ENCODE measurements at places on chromosomes 6 and 20.
A peak's percentile ranks its signal among the peaks of the same experiment; 100 is the strongest.

DNA sequence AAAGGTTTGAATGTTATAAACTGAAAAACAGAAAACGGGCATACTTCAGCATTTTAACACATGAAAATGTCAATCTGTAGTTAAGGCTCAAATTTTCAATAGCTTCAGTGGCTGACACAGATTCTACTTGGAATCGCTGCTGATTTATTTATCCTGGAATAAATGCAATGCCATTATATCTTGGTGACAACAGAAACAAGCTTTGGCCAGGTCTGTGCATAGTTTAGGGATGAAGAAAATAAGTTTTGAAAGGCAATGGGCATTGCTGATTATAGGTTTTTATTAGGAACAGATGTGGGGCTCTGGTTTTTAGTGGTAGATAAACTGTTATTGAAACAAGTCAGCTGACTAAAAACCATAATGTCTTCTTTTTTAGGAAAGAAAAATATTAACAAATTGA lies 96.8 kb upstream of the SOX4 start:
- DNase-seq: no peak

DNA sequence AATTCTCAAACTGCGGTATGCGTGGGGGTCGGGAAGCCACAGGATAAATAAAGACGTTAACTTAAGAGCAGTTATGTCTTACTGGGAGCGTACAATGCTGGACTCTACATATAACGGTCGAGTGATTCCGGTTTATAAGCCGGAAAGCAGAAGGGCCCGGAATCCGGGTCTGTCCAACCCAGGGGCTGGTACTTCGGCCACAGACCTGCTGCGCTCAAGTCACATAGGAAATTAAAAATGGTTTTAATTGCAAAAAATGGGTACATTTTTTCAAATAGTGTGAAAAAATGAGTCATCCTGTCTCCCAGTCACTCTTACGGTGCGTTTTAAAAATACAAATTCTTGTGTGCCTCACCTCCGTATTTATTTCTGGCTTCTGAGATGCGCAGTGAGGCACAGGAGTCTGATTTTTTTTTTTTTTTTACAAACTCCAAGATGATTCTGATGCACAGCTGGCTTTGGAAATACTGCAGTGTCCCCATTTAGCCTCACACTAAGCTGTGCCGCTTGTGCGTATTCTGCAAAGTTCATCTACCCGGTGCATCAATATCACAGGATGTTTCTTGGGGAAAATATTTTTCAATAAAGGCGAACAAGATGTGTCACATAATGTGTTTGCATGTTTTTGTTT lies 1.0 kb downstream of the PCIF1 start:
- DNase-seq: no peak

DNA sequence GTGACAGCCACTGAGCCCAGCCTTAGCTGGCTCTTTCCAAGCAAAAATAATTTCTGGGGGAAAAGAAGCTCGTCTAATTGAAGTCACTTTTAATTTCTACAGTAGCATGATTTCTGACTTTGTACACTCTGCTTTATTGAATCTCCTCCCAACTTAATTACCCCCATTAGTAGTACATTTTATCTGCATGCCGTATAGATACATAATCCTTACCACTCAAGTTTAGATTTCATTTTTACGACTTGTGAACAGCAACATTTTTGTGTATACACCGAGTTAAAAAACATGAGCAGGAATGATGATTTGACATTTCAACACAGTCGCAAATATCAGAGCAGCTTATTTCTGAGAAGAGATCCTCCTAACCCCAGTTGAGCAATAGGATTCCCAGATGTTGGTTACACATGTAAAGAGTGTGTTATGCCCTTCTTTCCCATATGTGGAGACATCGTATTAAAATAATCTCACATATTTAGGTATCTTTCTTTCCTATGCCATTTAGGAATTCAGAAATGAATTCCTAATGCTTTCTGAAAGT lies 127.3 kb upstream of the MTHFD1L start:
- DNase-seq: no peak

- DNase-seq: no peak
Measured at GRCh38 chr6:4381381-4381780, 246.0 kb upstream of the ECI2 start.

- no peak for DNase-seq
Measured at GRCh38 chr20:44074252-44075151, 112.5 kb downstream of the JPH2 start.

DNA sequence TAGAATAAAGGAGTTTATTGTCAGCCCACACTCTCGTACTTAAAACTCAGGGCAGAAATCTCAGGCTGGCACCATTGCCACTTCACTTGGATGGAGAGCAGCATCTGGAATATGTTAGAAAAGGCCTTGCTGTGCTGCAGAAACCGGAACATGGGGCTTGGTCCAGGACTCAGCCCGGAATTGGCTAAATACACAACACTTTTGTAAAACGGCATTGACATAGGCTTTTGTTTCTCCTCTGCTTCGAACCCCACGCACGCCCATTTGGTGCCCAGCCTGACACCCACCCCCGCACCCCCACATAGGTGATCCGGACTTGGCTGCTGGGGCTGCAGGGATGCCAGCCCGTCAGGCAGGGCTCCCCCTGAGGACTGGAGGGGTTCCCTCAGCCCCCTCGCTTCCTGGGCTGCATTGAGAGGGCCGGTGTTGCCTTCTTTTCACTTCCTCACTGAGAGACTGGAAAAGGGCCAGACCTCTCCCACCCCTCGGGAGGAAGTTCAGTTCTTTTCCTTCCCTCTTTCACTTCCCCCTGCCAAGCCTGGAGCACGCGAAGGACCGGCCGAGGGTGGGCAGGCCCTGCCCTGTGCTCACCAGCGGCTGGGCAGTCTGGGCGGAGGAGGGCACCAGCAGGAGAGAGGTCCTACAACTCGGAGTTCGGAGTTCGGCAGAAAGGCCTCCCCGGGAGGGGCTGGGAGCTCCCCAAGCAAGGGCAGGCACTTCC lies 17.9 kb upstream of the CST3 start:
- DNase-seq: peak; percentile 87

GRCh38 chr20:40943591-40943990 lies 85.0 kb upstream of the TOP1 start:
- DNase-seq: no peak

DNA sequence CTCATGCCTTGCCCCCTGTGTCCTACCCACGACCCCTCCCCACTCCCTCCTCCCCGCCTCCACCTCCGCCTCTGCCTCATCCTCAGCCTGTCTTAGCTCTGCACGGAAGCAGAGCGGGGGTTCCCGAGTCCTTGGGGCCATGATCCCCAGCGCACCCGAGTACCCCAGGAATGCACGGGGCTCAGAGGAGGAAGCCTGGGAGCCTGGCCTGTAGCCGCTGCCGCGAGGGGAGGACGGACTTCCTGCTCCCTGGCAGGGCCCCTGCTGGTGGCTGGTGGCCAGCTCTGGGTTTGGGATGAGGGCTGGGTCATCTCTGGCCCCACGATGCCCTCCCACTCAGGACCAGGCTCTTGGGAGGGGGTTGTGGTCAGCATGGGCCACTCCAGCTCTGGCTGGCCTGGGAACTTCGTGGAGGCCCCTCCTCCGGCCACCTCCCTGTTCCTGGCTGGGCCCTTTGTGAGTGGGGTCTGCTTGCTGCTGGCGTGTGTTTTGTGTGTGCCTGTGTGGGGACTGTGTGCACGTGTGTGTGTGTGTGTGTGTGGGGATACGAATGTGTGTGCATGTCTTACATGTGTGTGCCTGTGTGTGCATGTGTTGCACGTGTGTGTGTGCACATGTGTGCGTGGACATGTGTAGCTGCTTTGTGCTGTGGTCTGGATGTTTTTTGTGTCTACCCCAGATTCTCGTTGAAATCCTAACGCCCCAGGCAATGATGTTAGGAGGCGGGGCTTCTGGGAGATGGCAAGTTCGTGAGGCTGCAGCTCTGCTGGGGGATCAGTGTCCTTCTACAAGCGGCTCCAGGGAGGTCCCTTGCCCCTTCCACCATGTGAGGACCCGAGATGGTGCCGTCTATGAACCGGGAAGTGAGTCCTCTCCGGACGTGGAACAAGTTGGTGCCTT lies 1.3 kb upstream of the RBBP8NL start:
- DNase-seq: no peak

DNA sequence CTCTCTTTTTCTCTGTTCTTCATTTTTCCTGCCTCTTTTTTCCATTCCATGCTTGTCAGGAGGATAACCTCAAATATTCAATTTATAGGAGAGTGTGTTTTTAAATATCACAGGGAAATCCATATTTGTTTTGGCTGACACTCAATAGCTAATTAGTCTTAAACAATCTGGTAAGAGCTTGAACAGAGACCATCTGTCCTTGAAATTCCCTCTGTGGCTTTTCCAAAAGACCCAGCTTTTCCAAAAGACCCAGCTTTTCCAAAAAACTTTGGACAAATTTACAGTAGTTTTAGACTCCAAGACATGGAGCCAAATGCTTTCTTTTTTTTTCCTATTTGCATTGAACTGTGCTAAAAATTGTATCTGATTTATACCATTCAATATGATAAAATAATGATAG lies 127.4 kb upstream of the FAM83B start:
- no peak for DNase-seq

GRCh38 chr6:73955800-73956199 lies 259.8 kb downstream of the CD109 start:
- DNase-seq: no peak

- no peak for DNase-seq
Measured at GRCh38 chr6:61809004-61809595, 476.9 kb downstream of the KHDRBS2 start.

- DNase-seq: no peak
Measured at GRCh38 chr6:36201612-36202011, 5.1 kb downstream of the BRPF3 start.

DNA sequence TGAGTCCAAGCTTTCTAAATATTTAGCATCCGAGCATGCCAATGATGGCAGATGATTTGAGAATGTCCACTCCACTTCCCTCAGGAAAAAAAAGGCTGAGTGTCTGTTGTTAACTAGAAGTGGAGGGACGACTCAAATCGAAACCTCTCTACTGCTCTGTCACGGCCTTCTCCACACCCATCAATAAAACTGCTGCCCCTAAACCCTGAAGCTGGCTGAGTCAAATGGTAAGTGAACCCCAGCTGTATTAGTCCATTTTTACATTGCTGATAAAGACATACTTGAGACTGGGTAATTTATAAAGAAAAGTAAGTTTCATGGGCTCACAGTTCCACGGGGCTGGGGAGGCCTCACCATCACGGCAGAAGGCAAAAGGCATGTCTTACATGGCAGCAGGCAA lies 707.0 kb downstream of the QKI start:
- DNase-seq: no peak

GRCh38 chr6:7900621-7901020 lies 10.0 kb downstream of the TXNDC5 start:
- DNase-seq: no peak

DNA sequence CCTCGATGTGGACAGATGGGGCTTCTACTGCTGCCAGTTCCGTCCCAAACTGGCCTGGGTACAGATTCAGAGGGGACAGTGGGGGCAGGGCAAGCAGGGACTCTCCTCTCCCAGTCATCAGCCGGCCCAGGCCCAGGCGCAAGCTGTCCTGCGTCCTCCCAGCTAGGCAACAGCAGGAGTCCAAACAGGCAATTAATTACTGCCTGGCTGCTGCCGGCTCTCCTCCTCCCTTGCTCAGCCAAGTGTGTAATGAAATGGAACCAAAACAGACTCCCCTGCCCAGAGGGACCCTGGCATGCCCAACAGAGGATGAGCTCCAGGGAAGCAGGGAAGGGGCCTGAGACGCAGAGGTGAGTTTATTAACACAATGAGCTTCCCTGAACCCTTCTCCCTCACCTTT lies 17.8 kb upstream of the SLC32A1 start:
- DNase-seq: no peak

- DNase-seq: no peak
Measured at GRCh38 chr20:33719277-33719988, 677 bp downstream of the PXMP4 start.

DNA sequence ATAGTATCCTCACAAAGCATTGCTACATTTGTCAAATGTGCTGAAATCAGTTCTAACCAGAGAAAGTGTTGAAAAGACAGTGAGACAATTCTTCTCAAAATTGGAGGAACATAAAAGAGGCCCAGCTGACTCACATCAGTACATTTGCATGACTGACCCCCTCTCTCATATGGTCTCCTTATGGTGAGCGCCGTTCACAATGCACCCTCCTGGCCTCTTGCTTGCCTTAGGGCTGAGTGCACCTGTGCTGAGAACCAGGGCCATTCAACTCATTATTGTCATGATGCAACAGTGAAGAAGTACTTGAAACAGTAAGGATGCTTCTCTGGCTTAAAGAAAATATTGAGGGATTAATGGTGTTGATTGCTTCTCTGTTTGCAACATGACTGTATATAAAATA lies 375.2 kb upstream of the AGPAT4 start:
- DNase-seq: no peak

DNA sequence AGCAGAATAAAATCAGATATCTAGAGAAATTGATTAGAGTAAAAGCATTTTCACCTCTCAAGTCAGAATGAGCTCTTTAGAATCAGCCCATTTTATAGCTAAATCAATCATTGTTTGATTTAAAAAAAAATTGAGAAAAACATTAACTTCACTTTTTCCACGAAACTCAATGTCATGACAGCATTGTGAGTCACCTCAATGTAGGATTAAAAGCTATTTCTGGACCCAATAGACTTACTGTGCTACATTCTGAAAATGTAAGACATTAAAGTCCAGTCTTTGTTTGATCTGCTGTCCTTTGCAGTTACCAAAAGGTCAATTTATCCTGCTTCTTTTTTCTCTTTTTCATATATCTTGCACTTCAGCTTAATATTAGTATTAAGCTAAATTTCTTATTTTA lies 519.4 kb upstream of the ZNF337 start:
- no peak for DNase-seq

DNA sequence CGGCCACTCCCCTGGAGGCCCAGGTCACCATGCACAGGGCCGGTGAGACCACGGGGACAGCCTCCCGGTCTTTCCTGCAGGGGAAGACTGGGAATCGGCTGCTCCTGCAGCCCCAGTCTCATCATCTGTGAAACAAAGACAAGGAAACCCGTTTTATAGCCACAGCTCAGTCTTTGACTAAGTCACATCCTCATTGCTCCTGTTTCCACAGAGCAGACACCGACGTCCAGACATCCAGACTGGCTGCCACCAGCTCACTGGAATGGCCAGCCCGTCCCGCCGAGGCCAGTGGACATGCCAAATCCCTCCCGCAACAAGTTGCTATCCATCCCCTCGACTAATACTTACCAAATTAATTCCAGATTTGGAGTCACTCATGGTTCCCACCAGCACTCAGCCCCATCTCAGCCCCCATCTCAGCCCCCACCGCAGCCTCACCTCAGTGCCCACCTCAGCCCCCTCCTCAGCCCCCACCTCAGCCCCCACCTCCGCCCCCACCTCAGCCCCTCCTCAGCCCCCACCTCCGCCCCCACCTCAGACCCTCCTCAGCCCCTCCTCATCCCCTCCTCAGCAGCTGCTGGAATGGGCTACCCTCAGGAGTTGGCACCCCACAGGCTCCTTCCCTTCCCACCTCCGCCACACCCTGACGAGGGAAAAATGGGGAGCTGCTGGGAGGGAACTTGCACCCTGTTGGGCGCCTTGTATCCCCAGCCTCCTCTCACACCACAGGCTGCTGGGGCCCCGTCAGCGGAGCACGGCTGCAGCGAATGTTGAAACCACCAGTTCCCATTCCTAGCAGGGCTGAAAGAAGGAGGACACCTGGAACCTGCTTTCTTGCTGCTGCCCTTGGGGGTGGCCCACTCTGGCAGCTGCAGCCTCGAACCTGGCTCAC lies 48.7 kb downstream of the YTHDF1 start:
- DNase-seq: no peak

- DNase-seq: no peak
Measured at GRCh38 chr6:157054531-157054979, 268.8 kb downstream of the TMEM242 start.

Measured in anterior cingulate cortex (tissue), 58 donors.